ENCODE measurements at places on chromosomes 1 and 21.

DNA sequence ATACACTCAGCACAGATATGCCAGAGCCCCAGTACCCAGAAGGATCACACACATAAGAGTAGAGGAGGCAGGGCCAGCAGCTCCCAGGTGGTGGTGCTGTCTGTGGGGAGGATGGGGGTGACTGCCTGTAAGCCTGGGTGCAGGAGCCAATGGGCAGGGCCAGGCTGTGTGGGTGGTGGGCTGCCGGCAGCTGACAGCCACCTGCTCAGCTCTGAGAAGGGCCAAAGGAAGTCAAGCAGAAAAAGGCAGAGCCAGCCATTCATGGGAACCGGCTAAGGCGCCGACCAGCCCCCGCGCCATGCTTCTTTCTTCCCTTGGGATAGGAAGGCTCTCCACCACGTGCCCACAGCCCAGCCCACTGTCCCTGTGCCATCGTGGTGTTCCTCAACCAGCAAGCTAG lies 14.1 kb downstream of the PIK3C2B start:
- DNase-seq, result no peak

- DNase-seq, result peak; percentile 87
These were observed 11.2 kb downstream of the CREG1 start for GRCh38 chr1:167542109-167543032.

GRCh38 chr1:23370709-23371584 lies 1.3 kb upstream of the ZNF436 start:
- no peak for DNase-seq

DNA sequence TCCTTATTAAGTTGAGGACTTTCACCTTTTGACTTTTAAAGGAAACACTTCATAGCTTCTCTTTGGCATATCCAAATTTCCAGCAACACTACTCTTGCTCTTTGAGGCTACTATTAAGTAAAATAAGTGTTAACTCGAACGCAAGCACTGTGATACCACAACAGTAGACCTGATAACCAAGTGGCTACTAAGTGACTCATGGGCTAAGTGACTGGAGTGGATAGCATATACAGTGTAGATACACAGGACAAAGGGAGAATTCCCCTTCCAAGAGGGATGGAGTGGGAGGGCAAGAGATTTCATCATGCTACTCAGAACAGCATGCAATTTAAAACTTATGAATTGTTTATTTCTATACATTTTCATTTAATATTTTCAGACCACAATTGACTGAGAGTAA lies 9.8 kb upstream of the KCNA3 start:
- no peak for DNase-seq

GRCh38 chr1:247401310-247402119 lies 14.5 kb upstream of the NLRP3 start:
- no peak for DNase-seq

DNA sequence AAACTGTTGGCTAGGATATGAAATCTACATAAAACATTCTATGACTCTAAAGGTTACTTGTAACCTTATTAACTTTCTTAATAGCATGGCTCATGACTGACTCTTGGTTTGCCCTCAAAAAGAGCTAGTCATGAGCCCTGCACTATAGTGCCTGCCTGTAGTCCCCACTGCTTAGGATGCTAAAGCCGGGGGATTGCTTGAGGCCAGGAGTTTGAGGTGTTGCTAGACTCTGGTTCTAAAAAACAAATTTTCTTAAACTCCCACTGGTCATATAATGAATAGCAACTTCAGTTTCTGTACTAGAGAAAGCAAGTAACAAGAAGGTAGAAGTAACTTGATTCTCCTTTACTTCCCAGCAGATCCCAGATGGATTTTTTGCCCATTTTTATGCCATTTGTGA lies 15.8 kb upstream of the NEXN start:
- no peak for DNase-seq

DNA sequence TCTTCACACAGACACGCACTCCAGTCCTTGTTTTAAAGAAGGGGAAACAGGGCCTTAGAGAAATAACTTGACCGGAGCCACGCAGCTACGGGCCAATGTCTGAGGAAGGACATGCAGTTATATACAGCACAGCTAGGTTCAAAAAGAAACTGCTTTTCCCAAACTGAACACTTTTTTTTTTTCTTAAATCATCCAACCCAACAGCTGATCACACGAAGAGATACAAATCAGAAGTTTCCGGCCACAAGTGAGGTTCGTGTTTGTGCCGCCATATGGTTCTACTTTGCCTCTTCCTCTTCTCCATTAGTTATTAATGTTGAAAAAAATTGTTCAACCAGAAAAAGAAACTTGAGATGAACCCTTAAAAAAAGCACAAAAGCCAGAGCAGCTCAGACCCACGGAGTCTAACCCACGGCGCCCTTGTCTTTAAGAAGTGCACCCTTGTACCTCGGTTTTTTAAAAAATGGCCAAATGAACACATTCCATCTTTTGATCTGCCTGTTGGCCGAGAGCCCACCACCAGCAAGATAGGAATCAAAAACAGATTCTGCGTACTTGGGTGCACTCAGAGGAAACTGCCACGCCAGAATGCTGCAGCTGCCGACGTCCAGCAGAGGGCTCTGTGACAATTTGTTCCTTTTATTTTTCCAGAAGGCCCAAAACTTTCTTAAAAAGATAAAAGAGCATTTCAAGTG lies 78.9 kb downstream of the SLC66A1 start:
- no peak for DNase-seq

DNA sequence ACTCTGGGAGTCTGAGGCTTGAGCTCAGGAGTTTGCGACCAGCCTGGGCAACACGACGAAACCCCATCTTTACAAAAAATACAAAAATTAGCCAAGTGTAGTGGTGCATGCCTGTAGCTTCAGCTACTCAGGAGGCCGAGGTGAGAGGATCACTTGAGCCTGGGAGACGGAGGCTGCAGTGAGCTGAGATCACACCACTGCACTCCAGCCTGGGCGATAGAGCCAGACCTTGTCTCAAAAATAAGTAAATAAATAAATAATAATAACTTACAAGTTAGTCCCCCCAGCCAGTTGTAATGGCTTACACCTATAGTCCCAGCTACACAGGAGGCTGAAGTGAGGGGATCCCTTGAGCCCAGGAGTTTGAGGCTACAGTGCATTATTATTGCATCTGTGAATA lies 21.7 kb upstream of the BTG2 start:
- no peak for DNase-seq

DNA sequence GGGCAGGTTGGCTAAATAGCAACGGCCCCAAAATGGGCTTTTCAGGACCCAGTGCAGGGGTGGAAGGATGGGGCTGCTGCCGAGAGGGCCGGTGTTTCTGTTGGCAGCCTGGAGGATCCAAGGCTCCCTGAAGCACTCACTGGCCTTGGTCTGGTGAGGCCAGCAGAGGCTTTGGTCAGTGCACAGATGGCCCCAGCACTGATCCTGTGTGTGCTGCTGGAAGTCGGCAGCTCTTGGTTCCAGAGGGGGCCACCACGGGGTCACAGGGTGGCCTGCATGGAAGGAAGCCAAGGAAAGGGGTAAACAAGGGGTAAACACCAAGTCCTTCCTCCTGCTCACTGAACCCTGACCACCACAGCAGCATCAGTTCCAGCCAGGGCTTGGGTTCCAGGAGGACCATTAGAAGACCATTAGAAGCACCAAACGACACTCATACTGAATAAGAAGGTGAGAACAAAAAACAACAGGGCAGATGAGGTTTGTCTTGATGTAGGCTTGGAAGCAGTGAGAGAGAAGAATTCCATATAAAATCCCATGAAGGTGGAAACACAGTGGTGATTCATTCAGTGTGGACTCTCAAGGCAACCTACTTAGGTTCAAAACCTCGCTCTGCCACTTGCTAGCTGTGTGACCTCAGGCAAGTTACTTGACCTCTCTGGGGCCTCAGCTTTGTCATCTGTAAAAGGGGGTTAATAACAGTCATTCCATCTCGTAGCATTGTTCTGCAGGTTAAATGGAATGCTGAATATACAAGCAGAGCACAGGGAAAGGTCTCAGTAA lies 184.5 kb downstream of the RUNX1 start:
- DNase-seq, result no peak

DNA sequence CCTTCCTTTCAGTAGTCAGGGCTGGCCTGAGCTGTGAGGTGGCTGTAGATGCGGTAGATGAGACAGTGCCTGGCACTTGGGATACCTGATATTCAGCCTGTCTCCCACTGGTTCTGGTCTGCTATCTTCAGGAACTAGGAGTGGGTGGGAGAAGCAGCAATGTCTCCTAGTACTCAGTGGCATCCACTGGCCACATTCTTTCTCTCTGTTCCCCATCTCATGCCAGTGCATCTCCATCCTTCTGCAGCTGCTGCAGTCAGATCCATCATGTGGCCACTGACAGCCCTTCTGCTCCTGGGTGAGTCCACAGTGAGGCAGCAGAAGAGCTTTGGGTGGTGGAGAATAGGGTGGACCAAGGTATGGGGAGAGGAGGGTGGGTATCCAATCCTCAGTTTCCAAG lies 1.1 kb downstream of the FCRLB start:
- no peak for DNase-seq

GRCh38 chr1:5913876-5914275 lies 78.3 kb downstream of the NPHP4 start:
- DNase-seq, result no peak

DNA sequence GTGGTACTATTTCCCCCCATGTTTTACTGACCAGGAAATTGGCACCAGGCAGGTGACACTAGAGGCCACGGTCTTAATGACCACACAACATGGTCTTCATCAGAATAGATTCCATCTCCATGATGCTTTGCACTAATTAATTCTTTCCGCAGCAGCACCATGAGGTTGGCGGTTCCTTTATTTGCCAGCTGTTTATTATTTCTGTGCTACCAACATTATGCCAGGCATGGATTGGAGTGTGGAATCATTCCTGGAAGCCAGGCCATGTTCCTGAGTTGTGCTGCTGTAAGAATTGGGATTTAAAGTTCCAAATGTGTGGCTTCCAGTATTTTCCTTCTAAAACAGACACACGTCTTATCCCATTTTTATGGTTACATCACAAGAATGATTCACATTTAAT lies 107.8 kb downstream of the NFIA start:
- no peak for DNase-seq

DNA sequence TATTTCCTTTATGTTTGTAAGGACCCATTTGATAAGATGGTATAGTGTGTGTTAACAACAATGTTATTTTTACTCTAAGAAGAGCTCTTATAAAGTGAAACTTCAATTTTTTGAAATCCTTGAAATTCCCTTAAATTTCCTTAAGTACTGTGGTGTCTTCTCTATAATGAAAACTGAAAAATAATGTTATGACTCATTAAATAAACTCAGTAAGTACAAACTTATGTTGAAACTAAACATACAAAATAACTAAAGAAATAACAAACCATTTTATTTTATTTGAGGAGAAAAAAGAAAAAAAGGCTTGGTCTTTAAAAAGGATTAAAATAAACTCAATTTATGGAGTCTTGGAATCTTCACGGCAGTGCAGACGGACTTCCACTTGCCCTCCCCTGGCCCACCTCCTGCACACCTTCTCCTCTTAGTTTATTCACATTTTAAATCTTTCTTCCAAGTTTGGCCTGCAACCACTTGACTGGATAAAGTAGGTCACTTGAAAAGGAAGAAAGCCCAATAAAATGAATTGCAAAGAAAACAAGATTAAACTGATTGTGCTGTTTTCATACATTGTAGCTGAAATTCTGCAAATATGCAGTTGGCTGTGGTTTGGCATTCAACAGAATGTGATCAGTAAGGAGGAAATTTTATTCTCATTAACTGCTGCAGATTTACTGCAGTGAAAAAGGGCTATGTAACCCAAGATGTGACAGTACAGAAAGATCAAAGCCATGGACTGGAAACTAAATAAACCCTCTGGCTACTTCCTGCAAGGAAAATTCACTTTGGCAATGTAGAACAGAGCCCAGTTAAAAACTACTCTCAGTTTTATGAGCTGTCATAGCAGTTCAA lies 48.5 kb upstream of the SCYL3 start:
- peak; percentile 49 for DNase-seq

DNA sequence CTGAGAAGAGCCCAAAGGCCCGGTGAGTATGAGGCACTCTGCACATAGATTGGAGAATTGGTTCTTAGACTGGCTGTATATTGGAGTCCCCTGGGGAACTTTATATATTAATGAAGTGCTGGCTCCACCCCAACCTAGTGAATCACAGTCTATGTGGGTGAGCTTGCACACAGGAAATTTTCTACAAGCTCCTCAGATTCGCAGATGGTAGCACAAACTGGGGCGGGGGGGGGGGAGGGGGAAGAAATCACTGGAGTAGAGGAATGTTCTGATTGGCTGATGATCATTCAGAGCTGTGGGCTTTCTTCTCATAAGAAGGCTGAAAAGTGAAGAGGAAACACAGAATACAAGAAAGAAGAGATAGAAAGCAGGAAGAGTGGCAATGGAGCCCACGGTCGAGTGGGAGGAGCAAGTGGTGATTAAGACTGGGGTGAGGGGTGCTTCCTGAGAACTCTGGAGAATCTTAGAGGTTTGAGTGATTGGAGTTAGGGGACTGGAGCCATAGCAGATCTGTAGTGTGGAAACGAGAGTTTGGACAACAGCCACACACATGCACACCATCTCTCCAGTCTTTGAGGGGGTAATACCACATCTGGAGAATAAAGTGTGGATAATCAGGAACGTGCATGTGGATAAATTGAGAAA lies 465.9 kb upstream of the DAB1 start:
- no peak for DNase-seq

GRCh38 chr1:67827688-67828087 lies 5.6 kb downstream of the GNG12 start:
- DNase-seq, result no peak

- no peak for DNase-seq
These were observed 250.0 kb downstream of the GRIK1 start for GRCh38 chr21:29689753-29690152.

GRCh38 chr1:109282497-109282951 lies 421 bp downstream of the PSRC1 start:
- no peak for DNase-seq

DNA sequence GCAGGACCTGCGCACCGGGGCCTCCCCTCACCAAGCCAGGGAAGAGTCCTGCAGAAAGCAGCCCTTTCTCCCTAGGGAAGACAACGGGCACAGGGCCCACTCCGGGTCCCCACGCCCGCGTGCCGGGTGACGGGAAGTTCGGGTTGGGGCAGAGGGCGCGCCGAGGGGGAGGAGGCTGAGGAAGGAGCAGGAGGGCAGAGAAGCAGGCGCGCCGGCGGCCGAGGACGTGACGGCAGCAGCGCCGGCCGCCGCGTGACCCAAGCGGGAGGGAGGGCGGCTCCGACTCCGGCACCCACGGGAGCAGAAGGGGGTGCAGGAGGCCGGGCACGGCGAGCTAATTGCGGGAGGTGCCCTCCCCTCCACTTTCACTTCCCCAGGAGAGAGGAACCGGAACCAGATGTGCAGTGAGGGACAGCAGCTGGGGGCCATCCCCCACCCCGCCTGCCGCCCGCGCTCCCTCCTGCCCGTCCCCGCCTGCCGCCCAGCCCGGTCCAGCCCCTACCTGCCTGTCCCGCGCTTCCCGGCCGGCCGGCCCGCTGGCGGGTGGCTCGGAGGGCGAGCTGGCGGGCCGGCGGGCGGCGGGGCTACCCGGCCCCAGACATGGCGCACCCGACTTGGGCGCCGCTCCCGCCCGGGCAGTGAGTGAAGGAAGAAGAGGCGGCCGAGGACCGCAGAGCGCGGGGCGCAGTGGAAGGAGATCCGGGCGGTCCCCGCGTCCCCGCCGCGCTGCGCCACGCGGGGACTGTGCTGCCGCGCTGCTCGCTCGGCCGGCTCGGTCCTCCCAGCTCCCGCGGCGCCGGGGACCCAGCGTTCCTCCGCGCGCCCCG lies 510 bp downstream of the DENND4B start:
- DNase-seq, result no peak

All from LNCaP clone FGC (cell line).